Naive B cell (primary cell): ENCODE measurements at places on chromosomes 3 and 15.

- DNase-seq = no peak
Measured at GRCh38 chr3:173411375-173411973, 13.9 kb downstream of the NLGN1 start.

GRCh38 chr15:56716334-56716733, 17.0 kb downstream of the ZNF280D start:
- no peak for DNase-seq

- DNase-seq = no peak
Measured at GRCh38 chr3:9135930-9136525, 113.4 kb downstream of the SRGAP3 start.

GRCh38 chr3:46559091-46559704, 6.9 kb downstream of the LRRC2 start:
- DNase-seq = no peak

DNA sequence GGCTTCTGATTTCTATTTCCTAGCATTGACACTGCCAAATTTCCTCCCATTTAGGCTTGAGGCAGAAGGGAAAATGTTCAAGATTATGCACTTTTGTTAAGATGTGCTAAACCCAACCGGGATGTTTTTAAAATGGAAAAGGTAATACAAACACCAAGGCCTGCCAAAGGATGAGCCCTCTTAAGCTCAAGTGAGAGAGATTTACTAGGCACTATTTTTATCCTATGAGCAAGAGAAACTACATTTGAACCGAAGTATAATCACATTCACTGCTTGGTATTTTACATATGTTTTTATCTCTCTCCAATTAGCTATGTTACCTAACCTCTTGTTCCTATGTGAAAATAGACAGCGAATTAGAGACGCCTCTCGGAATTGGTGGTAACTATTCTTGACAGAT, 295.8 kb downstream of the GABRB3 start:
- no peak for DNase-seq

DNA sequence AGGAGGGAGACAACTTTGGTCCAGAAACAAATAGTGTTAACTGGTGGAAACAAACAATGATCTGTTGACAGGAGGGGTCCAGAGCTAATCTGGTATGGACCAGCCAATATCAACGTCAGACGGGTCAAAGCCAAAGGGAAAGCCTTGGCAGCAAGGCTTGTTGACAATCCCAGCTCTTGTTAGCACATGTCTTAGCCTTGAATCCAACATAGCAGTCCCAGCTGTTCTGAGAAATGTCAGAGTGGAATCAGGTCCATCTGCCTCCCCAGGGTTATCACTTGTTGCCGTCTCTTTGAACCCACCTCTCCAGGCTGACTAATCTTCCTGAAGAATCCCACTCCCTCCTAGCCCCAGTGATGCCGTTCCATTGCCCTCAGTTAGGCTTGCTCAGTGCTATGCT, 404.6 kb upstream of the MCTP2 start:
- no peak for DNase-seq

GRCh38 chr15:62592920-62593319, 427.8 kb upstream of the C2CD4B start:
- no peak for DNase-seq

GRCh38 chr15:99443768-99444446, 121.9 kb upstream of the MEF2A start:
- no peak for DNase-seq

DNA sequence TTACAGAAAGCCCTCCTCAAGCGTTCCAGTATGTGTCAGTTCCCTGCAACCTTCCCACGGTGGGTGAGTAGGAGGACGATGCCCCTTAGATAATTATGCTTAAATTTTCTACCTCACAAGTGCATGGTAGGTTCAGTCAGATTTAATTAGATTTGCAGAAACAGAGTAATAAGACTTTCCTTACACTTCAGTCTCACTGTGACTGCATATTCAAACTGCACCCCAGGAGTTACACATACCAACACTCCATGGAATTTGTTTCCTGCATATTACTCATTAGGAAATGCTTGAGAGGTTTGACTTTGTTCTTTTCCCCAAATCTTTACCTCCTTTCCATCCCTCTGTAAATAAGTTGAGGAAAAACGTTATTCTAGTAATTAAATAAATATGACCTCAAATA, 108.8 kb downstream of the ARRDC4 start:
- no peak for DNase-seq

DNA sequence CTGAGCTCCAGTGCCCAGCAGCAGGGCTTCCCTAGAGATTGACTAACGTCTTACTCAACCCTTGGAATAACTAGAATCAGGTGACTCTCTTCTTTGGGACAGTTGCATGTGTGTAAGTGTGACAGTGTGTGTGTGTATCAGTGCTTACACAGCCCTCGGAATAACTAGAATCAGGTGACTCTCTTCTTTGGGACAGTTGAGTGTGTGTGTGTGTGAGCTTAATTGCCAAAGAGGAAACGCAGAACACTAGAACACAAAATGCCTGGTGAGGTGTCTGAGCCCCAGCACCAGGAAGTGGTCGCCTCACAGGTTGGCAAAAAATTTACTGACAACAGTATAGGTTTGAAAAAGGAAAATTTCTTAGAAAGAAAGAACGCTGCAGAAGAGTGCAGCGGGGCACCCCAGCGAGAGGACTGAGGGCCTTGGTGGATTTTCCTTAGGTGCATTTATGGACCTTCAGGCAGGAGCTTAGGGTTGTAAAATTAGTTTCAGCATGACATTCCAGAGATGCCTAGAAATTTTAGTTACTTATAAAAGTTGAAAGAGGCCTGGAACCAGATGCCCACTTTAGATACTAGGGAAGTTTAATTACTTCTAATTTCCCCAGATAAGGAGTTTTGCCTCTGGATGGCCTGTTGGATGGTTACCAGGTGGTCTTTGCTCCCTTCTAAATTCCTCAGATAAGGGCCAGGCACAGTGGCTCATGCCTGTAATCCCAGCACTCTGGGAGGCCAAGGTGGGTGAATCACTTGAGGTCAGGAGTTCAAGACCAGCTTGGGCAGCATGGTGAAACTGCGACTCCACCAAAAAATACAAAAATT, 3.7 kb upstream of the WDR82 start:
- DNase-seq = no peak

DNA sequence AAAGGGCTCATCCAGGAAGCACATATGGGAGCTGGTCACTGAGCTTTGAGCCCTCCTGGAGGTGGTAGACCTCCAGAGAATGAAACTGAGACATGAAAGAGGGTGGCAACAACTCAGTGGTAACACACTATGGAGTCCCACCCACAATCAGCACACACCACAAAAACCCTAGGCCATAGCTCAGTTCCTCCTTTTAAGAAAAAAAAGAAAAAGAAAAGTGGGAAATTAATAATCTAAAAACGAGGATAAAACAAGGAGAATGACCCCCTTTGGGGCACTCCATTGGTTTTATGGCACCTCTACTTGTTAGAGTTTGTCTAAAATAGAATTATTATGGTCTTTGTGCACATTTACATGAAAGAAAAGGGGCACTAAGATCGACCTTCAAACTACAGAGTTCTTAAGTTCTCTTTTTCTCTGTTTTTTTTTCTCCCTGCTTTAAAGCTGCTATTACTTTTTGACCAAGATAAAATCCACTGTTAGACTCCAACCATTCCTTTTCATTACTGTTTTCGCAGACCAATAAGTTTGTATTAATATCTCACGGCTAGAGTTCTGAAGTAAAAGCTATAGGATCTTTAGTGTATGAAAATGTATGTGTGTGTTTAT, 40.2 kb upstream of the ZBTB20 start:
- DNase-seq = peak; percentile 53

GRCh38 chr3:16913264-16913580, 28.5 kb downstream of the PLCL2 start:
- DNase-seq = no peak

- DNase-seq = no peak
Measured at GRCh38 chr15:101059381-101060341, 140.5 kb downstream of the LRRK1 start.

GRCh38 chr15:98694161-98694560, 45.8 kb downstream of the IGF1R start:
- DNase-seq = no peak

DNA sequence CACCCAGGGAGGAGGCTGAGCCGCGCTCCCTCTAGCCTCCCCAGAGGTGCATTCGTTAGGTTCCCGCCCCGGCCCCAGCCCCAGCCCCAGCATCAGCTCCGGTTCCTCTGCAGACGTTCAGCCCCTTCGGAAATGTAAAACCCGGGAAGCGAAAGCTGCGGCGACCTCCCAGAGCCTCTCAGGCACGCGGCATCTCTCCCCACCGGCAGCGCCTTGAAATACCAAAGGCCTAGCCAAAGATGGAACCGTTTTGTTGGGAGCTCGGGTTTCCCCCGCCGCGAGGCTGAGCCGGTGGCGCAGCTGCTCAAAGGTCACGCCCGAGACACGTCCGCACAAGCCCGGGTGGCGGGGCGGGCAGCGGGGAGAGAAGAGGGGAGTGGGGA, 77.8 kb upstream of the HES1 start:
- peak; percentile 38 for DNase-seq

GRCh38 chr3:143975554-143976152, 4.0 kb downstream of the DIPK2A start:
- peak; percentile 26 for DNase-seq

- DNase-seq = no peak
Measured at GRCh38 chr3:47650294-47650693, 71.6 kb upstream of the CSPG5 start.

DNA sequence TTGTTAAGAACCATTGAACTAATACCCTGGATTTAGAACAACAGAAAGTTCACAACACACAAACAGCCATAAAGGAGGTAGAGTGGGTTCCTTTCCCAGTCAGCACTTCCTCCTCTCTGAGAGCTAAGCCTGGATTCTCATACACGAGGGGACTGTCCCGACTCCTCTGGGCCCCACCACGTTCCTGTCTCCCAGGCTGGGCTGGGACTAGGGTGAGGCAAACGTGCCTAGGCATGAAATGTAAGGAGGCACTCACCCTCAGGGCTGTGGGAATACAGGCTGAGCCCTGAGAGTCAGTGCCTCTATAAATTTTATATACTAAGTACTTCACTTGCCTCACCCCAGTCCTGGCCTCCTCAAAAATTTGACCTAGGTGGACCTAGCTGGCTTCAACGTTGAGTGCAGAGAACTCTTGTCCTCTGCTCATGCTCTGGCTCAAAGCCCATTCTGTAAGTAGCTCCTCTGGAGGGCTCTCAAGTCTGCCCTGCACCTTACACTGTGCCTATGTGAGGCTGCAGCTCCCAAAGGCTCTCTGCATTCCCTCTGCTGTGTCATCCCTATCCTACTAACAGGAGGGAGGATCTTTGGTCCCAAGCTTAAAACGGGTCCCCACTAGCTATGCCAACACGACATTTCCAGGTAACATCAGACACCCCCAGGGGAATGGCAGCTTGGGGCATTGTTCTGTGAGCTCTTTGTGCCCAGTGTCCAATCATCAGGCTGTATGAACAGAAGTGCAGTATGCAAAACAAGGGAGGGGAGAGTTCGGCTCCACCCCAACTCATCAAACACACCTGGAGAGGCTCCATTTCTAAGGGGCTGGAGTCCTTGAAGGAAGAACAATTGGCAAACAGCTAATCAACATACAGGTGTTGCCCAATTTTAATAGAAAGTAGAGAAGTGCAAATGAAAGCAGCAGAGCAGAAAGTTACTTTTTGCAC, 233.2 kb downstream of the RPLP1 start:
- DNase-seq = no peak

GRCh38 chr3:133874761-133875438, 20.8 kb downstream of the RAB6B start:
- DNase-seq = no peak

DNA sequence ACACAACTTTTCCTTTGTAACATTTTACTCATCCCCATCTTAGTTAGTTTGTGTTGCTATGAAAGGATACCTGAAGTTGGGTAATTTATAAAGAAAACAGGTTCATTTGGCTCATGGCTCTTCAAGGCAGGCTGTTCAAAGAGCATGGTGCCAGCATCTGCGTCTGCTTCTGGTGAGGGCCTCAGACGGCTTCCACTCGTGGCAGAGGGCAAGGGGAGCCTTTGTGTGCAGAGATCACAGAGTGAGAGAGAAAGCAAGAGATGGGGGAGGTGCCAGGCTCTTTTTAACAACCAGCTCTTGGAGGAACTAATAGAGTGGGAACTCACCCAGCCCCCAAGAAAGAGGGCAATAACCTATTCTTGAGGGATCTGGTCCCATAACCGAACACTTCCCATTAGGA, 23.1 kb downstream of the PLA2G4F start:
- no peak for DNase-seq

DNA sequence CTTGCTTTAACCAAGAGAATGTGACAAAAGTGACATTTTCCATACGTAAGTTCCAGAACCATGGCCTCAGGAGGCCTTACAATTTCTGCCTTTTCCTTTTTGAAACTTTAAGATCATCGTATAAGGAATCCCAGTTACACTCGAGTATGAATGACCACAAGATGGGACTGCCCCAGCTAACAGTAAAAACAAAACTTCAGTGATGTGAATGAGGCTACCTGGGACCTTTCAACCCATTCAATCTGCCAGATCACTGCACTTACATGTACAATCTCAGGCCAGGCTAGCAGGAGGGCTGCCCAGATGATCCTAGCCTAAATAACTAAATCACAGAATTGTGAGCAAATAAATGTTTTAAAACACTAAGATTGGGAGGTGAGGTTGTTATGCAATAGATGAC, 328.8 kb downstream of the CNTN6 start:
- DNase-seq = no peak

DNA sequence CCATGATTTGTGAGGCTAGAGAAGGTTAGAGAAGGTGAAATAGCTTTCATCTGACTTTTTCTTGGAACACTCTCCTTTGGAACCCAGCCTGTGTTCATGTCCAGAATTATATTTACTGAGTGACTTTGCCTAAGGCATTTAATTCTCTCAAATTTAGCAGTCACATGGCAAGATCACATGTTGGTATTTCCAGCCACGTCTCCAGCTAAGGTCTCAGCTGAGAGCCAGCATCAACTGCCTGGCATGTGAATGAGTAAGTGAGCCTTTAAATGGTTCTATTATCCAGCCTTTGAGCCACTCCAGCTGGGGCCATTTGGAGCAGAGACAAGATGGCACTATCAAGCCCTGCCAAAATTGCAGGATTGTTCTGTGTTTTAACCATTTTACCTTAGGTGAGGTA, 130.2 kb upstream of the SGO1 start:
- no peak for DNase-seq

GRCh38 chr3:126373682-126374601, 16.7 kb upstream of the KLF15 start:
- no peak for DNase-seq
